WTC11 (cell line): ENCODE measurements at places on chromosomes 16 and 17.

- no peak for DNase-seq
Measured at GRCh38 chr16:48818257-48818656, 208.3 kb upstream of the N4BP1 start.

DNA sequence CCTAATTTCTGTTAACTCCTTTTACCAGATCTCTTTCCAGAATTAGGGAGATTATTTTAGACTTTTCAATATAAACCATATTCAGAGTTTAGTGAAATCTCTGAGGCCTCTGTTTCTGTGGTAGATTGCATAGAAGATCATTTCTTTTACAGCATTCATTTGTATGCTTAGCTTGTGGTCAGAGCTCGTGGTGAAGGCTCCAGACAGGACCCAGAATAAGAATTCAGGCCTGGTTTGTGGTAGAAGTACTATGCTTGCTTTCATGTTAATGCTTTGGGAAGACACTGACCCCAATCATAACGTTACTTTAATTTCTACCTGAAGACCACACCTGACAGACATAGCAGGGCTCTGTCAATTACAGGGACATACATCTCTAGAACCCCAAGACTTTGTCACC lies 258.1 kb downstream of the FTO start:
- DNase-seq = no peak

DNA sequence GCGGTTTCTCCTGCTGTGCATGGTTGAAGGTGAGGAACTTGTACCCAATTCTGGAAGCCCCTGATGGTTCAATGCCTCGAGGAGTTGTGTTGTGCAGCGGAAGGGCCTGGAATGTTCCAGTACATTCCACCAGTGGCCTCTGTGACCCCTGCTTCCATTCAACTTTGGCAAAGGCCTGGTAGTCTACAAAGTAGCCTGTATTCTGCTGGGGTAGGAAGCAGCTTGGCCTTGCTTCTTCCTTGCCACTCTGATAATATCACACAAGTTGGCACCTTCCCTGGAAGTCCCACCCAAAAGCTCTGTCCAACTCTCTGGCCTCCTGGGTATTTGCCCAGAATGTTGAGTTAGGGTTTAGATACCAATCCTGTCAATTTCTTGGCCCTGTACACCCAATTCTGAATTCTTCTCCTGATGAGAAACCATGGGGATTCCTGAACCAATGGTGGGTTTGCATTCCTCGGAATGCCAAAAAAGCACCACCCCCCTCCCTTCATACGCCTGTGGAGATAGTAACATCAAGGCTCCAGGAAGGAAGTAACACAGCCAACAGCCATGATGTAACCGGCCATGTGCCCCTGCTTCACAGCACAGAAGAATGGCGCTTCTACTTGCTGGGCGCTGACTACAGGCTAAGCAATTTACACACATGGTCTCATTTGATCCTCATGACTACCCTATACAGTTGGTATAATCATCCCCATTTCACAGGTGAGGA lies 11.8 kb upstream of the FAM117A start:
- no peak for DNase-seq

DNA sequence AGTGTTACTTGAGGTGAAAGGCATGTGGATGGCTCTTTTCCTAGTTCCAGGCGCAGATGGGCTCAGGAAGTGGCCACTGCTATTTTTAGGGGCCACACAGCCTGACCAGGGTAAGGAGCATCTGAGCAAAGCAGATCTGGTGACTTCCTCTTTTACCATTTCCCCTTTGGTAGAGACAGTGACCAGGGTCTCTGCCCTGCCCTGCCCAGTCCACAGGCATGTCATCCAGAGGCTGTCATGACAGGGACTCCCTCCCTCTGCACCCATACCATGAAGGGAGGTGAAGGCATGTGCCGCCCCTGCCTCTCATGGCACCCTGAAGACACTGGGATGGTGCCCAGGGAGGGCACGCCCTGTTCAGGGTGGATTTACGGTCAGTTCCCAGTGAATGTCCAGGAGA lies 2.2 kb downstream of the PLA2G15 start:
- DNase-seq = no peak

DNA sequence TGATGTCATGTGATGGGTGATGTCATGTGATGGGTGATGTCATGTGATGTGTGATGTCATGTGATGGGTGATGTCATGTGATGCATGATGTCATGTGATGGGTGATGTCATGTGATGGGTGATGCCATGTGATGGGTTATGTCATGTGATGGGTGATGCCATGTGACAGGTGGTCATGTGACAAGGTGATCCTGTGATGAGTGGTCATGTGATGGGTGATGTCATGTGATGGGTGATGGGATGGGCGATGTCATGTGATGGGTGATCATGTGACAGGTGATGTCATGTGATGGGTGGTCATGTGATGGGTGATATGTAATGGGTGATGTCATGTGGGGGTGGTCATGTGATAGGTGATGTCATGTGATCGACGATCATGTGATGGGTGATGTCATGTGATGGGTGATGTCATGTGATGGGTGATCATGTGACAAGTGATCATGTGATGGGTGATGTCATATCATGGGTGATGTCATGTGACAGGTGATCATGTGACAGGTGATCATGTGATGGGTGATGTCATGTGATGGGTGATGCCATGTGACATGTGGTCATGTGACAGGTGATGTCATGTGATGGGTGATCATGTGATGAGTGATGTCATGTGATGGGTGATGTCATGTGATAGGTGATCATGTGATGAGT lies 17.2 kb downstream of the CD300LB start:
- DNase-seq = no peak

DNA sequence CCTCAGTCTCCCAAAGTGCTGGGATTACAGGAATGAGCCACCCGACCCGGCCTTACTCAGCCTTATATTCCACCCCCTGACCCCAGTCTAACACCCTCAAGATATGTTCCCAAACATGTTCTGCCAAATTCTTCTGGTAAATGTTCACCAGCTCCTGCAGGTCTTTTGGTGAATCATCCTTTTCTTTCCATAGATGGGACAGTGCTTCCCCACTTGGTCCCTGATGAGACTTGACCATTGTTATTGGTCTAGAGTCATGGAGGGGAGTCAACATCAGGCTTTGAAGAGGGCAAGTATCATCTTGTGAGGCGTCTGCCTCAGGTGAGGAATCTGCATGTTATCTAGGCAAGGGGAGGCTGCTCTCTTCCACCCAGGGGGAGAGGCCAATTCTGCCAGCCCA lies 10.4 kb upstream of the RUNDC3A start:
- DNase-seq = no peak

DNA sequence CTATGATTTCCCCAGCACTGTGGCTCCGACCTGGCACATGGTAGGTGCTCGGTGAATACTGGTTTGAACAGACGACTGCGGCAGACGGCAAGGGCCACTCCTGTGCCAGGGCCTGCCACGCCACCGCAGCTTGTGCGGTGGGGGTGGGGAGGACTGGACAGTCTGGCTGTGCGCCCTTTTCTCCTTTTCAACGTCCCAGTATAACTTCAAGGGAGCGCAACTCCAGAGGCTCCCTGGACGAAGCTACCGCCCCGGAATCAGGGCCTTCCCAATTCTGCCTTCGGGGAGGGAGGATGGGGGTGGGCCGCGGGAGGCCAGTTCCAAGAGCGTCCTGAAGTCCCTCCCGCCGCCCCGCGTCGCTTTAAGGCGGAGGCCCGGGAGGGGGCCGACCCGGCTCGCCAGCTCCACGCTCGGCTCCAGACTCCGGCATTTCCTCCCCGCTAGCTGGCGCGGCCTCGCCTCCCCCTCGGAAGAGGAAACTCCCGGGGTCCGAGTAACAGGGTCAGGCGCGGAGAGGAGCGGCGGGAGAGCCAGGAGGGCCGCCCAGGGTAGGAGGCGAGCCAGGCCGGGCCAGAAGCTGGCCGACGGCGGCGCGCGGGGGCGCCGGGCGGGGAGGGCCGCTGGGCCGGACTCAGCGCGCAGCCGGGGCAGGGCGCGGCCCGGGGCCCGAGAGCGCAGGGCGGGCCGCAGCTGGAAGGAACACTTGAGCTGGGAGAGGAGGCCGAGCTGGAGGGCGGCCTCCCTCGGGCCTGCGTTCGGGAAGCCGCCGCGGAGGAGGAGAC lies at the start of gene ITPRIPL2:
Gene ITPRIPL2 (plus strand): TSS at position 388 of the 782 bp plus-strand sequence. CDS start 498 bp downstream, outside the sequence.
- peak; percentile 58 for DNase-seq

GRCh38 chr16:47304563-47304962 lies 156.3 kb downstream of the ITFG1 start:
- DNase-seq = no peak

- no peak for DNase-seq
Measured at GRCh38 chr17:50893183-50893993, 27.2 kb upstream of the TOB1 start.

DNA sequence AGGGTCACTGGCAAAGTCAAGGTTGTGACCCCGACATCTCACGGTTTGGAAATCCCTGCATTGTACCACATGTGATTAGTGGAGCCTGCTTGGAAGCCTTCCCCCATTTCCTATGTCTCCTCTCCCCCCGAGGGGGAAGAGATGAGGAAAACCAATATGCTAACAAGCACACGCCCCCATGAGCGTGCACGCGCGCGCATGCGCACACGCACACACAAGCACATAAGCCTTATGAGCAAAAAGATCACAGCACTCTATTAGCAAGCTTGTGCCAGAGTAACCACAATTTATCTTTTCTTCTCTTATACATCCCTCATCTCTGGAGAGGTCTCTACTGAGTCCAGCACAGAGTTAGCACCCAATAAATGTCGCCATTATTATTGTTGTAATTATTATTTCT lies 31.8 kb upstream of the MMP2 start:
- no peak for DNase-seq

GRCh38 chr17:80529904-80530292 lies 14.7 kb upstream of the RPTOR start:
- no peak for DNase-seq

DNA sequence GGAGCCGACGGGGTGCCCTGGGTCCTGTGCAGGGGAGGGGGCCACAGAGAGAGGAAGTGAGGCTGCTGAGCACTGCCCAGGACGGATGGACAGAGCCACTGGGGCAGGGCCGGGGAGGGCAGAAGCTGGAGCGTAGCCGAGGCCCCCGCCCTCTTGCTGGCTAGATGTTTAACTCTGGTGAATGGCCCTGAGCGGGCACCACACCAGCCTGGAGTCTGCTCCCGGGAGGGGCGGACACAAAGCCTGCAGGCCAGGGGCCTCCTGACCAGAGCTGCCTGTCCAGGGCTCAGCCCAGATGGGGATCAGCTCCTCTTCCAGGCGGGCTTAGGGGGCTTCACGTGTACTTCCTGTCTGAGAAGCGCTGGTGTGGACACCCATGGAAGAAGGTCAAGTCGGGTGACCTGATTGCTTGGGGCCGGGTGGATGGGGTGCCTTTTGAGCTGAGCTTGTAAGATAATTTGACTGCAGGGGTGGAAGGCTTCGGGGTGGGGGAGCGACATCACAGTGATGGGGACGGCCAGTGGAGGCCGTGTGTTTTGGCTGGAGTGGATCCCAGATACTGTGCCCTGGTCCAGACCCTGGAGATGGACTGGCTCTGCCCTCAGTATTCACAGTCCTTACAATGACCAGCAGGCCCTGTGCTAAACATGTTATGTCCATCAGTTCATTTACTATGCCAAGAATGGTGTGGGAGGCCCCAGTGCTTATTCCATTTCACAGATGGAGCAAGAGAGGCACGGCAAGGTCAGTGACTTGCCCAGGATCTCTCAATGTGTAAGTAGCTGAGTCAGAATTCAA lies 33.7 kb upstream of the CIBAR2 start:
- no peak for DNase-seq

DNA sequence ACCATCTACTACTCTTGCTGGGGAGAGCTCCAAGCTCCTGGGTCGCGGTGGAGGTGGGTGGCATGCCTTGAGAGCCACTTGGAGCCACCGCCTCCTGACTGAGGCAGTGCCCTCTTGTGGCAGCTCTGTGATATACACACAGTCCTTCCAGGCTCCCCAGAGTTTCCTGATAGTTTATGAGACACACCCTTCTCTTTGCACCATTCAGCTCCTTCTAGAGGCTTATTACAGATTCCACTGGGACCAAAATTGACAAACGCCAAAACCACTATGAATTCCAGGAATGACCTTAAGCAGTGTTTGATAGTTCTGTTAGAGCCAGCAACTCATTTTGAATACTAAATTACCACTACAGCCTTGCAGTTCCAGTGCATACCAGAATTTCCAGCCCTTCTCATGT lies 170.1 kb upstream of the CDH13 start:
- DNase-seq = peak; percentile 73

DNA sequence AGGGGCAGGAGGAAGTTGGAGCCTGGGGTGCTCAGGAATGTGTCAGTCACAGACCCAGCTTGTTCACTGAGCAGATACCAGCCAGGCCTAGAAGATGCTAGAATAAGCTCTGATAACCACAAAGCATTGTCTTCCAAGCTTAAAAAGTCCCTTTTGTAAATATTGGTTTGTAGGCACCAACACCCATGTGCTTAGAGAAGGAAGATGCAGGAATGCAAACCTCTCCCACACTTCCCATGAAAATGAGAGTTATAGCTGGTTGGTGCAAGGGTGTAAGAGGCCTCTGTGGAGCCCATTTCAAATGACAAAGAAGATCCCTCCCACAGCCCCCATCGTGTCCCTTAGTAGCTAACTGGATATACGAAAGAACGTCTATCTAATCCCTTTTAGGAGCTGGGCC lies 210.3 kb downstream of the C16orf78 start:
- no peak for DNase-seq

DNA sequence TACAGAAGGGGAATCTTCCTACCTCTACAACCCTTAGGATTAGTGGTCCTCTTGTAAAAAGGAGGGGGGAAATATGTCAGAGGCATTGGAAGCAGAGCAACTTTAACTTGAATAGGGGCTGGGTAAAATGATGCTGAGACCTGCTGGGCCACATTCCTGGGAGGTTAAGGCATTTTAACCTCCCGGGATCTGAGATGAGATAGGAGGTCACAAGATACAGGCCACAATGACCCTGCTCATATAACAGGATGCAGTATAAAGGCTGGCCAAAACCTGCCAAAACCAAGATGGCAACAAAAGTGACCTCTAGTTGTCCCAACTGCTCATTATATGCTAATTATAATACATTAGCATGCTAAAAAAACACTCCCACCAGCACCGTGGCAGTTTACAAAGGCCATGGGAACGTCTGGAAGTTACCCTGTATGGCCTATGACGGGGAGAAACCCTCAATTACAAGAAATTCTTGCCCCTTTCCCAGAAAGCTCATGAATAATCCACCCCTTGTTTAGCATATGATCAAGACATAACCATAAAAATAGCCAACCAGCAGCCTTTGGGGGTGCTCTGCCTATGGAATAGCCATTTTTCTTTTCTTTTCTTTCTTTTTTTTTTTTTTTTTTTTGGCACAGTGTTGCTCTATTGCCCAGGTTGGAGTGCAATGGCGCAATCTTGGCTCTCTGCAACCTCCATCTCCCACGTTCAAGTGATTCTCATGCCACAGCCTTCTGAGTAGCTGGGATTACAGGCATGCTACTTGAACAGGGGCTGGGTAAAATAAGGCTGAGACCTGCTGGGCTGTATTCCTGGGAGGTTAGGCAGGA lies 6.2 kb upstream of the C1QTNF1 start:
- no peak for DNase-seq

GRCh38 chr17:72030067-72030899 lies 90.5 kb upstream of the SOX9 start:
- peak; percentile 82 for DNase-seq

DNA sequence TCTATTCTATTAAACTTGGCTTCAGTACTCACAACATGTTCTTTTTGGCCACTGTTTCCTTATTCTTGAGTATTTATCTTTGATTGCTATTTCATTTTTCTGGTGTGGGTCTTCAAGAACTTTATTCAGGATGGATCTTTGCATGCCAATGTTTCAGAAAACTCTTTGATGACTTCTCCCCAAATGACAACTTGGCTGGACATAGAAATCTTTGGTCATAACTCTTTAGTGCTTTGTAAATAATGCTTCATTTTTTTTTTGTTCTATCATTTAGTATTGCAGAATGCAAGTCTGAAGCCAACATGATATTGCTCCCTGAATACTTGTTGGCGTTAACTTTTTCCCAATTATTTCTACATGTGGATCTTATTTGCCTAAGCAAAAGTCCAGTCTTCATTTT lies 103.6 kb upstream of the HS3ST2 start:
- DNase-seq = no peak

- no peak for DNase-seq
Measured at GRCh38 chr17:30961209-30962188, 9.3 kb upstream of the RNF135 start.
